ENCODE measurements at places on chromosomes 5 and 9. TPM values are rescaled to one million over a fixed set of nuclear protein-coding genes. Genes with fewer than 3 reads are reported as not detected.

- DNase-seq = no peak
Measured at GRCh38 chr5:75465480-75465879, 45.9 kb downstream of the CERT1 start.

DNA sequence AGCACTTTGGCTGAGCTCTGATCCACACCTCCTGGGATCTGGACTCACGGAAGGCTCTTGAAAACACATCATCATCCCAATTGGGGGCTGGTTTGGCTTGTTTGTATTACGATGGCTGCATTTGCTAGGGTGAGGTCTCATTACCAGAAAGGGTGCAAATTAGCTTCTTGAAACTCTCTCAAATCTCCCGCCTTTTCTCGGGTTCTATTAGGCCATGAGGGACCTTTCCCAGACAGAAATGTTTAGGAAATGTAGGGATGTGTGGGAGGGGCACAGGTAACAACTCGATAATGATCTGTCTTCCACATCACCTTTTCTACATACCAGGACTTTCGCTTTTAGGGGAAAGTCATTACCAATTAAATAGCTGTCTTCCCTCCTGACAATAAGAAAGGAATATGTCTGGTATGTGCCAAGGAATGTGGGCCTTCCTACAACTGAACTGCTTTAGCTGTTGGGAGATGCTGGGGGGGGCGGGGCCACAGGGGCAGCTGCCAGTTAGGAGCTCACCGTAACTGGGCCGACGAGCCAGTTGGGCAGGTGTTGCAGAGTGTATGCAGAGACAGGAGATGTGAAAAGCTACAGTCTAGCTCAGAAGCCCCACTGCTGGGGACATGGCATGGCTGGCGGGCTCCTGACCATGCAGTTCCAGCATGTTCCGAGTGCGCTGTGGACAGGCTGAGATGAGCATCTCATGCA lies 71.2 kb downstream of the AK8 start:
- peak; percentile 56 for DNase-seq

- no peak for DNase-seq
Measured at GRCh38 chr5:149028984-149029383, 33.9 kb downstream of the SH3TC2 start.

DNA sequence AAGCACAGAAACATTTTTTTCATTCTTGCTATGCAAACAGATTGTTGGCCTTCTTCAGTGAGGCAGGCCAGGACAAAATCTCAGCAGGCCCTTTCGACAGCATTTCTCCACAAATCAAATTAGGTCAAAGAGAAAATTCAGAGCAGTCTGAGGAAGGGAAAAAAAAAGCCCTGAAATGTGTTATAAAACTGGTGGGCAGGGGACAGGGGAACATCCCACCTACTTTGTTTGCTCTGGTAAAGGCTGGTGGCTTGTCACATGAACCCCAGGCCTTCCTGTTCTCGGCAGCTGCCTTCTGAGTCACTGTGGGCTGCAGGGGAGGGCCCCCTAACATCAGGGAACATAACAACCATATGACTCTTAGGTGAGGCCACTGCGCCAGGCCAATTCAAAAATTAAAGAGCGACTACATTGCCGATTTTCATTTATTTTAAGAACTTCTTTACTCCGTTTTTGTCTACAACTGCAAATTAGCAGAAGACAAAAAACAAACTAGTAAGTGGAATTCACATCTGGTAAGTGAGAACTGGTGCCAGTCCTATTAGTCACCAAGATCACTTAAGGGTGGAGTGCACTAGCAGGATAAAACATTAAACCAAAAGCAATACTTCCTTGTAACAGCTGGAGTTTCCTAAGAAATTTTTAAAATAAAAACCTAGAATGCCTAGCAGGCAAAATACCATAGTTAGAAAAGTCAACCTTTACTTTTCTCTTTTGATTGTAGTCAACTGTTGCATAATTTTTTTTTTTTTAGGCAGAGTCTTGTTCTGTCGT lies 46.2 kb upstream of the DENND4C start:
- DNase-seq = no peak

- DNase-seq = no peak
Measured at GRCh38 chr5:55638455-55638854, 73.7 kb downstream of the SLC38A9 start.

GRCh38 chr5:163434401-163434866 lies 3.0 kb upstream of the CCNG1 start:
- DNase-seq = no peak

GRCh38 chr5:61949679-61950435 lies 356.1 kb upstream of the KIF2A start:
- no peak for DNase-seq

GRCh38 chr5:1312993-1313833 lies 18.3 kb upstream of the TERT start:
- DNase-seq = no peak

GRCh38 chr5:135467051-135467625 lies 15.0 kb upstream of the TIFAB start:
- DNase-seq = no peak

- no peak for DNase-seq
Measured at GRCh38 chr5:28603869-28604268, 1565.5 kb upstream of the CDH9 start.

DNA sequence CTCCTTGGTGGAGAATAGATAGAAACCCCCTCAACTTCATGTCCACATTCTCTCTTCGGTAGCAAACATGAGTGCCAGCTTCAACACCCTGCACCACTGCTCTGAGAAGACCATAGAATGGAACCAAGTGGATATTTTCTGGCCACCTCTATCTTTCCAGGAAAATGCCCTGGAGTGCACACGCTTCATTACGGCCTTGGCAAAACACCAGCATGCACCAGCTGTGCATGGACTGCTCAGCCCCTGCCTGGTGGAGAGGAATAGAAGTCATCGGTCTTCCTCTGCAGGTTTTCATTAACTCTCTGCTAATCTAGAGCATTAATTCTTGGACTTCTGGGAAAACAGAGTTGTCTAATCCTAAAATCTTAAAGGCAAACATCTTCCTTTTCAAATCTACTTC lies 211.6 kb upstream of the TMEM161B start:
- DNase-seq = no peak

GRCh38 chr5:85476617-85477016 lies 1091.9 kb upstream of the EDIL3 start:
- no peak for DNase-seq

Gene C1QTNF3
- 1.0 TPM for total RNA-seq

Gene BAAT
- not detected for total RNA-seq

Gene TRIM36
- total RNA-seq = 16.5 TPM

Gene ANXA2R
- 0.17 TPM for total RNA-seq

Gene SUSD3
- total RNA-seq = 6.2 TPM
